Mucosa of descending colon (tissue), 3 donors: ENCODE measurements at places on chromosomes 4 and X.

DNA sequence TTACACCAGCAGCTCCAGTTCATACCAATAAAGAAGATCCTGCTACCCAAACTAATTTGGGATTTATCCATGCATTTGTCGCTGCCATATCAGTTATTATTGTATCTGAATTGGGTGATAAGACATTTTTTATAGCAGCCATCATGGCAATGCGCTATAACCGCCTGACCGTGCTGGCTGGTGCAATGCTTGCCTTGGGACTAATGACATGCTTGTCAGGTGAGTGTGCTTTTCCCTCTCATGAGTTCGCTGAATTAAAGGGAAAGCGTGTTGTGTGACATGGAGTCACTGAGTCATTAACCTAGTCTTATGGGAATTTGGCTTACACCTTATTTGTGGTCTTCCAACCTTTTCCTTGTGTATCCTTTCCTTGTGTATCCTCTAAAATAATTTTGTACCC lies 15.9 kb downstream of the TMEM165 start:
- no peak for DNase-seq

DNA sequence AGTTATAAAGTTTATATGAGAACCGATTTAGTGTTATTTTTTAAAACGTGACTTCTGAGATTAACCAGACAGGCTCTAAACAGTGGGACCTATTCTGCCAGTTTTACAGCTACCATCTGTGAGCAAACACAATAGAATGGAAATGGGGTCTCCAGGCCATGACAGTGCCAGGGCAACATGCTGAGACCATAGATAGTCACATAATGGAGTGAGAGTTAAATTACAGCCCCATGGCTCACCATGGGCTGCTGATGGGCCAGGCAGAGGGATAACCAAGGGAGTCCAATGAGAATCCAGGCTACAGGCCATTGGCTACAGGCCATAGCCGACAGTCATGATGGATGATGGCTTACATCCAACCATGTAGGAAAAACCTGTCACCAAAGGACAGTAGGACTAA lies 183.5 kb upstream of the NDP start:
- DNase-seq: no peak

DNA sequence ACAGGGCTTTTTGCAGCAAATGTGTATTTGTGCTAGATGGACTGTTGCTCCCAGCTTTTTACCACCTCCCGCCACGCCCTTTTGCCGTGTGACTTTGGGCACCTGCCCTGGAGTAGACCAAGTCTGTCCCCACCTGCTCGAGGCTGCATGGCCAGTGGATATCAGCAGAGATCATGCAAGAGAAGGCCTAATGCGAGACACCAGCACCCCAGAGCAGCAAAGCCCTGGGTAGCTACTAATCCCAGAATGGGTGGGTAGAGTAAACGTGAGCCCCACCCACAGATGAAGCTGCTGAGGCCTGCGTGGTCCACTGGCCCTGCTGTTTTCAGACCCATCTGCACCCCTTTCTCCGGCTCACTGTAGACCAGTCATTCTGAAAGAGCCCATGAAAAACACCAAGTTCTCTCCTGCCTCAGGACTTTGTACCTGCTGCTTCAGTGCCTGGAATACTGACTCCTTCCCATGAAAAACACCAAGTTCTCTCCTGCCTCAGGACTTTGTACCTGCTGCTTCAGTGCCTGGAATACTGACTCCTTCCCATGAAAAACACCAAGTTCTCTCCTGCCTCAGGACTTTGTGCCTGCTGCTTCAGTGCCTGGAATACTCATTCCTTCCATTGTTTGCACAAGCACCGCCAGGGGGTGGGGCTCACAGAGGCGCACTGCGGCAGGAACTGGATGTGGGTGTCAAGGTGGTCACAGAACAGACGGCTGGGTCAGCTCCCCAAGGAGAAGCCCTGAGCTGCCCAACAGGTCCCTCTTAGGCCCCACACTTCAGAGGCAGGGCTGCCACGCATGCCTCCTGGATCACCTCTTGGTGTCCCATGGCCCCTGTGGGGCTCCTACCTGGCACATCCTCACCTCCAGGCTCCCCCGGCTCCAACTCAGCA lies 5.1 kb upstream of the TNIP2 start:
- DNase-seq: peak; percentile 87

DNA sequence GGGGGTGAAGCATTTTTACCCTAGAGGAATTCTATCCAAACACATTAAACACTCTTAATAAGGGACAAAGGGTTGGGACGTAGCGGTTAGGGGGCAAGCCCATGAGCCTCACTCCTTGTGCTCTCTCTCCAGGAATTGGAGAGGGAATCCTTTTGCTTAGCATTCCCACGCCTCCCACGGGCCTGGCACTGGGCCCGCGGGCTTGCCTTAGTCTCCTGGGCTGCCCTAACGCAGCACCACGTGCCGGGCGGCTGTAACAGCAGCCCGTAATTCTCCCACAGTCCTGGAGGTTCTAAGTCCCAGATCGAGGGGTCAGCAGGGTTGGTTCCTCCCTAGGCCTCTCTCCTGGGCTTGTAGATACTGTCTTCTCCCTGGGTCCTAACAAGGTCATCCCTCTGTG lies 67.5 kb downstream of the TBL1X start:
- DNase-seq: no peak

GRCh38 chrX:140163371-140164159 lies 198.2 kb upstream of the CXorf66 start:
- DNase-seq: no peak

DNA sequence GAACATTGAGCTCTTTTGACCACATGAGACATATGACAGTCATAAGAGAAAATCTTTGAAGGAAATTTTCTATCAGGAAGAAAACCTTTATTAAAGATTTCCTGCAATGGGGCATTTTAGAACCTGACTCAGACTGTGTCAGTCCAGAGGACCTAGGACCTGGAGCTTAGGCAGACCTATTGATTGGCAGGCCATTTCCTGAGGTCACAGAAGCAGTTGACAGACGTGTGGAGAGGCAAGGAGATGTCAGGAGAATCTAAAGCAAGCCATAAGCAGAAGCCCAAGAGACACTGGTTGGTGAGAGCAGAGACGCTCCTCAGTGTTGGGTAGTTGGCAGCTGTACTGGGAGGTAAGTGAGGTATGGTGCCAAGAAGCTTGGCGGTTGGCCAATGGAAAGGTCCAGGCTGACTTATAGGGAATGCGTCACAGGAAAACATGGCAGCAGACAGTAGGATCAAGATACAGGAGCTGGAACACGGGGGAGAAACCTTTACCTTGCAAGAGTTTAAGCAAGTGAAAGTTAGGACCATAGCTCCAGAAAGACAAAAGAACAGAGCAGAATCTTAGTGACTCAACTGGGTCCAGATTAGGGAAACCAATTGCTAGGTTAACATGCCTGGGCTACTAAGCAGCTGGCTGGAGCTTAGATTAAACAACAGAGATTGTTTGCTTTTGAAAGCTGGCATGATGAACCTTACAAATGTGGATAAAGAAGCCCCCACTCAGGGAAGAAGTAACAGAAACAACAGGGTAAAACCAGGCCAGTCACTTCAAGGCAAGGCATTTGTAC lies 18.6 kb downstream of the PALLD start:
- no peak for DNase-seq

DNA sequence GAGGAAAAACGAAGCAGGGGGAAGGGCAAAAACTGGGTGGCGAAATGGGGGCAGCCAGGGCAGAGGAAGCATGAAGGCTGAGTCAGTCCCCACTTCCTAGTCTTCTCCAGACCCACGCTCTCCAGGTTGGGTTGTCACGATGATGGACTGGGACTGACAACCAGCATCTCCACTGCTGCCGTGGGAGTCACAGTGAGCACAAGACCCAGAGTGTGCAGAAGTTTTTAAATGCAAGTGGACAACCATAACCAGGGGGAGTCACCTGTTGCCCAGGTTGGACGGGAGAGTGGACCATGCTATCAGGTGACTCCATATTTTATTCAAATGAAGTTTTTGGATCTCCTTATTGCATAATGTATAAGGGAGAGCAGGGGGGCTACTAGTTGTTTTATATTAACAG lies 511.4 kb upstream of the ZFP42 start:
- DNase-seq: no peak

- DNase-seq: no peak
These were observed 62.9 kb downstream of the ELOVL6 start for GRCh38 chr4:110135523-110135922.

DNA sequence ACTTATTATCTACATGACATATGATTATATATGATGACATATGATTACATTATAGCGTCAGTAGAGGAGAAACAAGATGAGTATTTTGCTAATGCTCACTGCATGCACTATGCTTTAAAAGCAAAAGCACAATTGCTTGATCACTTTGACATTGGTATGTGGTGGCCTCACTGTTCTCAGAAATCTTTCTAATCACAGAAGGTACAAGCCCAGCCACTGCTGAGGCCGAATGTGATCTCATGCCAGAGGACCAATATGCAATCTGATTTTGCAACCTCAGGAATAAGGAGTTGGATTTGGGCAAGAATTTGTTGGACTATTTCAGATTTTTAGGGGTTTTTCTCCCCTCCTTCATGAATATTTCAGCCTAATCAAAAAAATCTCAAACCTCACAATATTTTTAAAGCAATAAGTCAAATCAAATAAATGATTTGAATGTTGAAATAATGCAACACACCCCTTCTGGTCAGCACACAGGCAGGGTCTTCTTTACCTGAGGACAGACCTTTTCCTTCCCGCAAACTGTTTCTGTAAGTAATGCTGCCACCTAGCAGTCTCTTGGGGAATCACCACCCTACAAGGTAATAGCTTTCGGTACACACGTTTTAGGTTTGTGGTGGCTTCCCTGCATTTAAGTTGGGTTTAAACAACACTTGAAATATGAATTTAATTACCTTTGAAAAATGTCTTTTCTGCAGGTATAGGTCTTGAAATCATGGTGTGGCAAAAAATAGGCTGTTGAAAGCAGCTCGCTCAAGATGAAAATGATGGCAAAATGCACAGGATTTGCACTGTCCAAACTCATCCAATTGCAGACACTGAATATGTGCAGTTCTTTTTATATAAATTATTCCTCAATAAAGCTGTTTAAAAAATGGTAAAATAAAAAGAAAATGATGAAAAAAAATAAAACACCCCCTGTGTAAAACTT lies 4.8 kb upstream of the CXCL13 start:
- no peak for DNase-seq

DNA sequence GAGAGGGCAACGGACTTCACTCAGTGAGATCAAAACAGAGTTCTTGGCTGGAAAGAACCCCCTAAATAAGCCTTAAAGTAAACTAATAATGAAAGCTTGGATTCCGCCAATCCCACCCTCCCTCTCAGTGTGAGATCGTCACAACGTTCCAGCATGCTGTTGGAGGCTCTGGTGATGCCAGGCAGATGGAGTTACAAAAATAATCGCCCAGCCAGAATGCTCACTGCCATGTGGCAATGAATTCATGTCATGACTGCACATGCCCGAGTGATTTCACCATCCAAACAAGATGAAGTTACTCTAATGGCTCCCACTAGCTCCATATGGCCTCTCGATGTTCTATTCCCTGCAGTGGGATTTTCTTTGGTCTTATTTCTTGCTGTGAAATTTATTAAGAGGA lies 248.0 kb downstream of the SPATA18 start:
- DNase-seq: no peak

DNA sequence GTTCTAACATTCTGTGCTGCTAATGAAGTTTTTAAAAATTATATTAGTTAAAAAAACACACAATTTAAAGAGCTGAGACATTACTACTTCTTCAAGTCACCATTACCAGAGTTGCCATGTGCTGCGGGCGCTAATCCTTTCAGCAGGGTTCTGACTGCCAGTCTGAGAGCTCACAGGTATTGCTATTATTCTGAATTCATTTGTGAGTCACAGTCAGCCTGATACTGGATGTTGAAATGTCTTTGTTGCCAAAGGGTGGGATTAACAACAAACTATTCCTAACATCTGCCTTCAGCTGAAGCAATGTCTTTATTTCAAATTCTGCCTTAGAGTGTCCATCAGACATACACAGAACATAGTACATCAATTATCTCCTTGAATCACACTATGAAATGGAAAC lies 197.1 kb upstream of the FGF13 start:
- DNase-seq: no peak

GRCh38 chr4:7041801-7042502 lies 1.2 kb upstream of the TADA2B start:
- DNase-seq: peak; percentile 50

DNA sequence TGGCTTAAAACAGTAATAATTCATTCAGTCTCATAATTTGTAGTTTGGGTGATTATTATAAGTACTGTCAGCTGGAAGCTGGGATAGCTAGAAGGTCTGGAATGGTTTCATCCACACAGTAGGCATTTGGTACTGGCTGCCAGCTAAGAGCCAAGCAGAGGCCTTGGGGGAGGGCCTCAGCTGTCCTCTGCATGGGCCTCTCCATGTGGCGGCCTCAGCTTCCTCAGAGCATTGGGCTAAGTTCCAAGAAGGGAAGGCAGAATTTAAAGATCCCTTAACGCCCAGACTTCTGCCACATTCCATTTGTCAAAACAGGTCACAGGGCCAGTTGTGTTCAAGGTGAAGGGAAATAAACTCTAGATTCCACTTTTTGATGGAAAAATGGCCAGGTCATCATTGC lies 93.3 kb downstream of the NEUROG2 start:
- no peak for DNase-seq

GRCh38 chrX:133497356-133497755 lies 82.1 kb upstream of the GPC4 start:
- no peak for DNase-seq

DNA sequence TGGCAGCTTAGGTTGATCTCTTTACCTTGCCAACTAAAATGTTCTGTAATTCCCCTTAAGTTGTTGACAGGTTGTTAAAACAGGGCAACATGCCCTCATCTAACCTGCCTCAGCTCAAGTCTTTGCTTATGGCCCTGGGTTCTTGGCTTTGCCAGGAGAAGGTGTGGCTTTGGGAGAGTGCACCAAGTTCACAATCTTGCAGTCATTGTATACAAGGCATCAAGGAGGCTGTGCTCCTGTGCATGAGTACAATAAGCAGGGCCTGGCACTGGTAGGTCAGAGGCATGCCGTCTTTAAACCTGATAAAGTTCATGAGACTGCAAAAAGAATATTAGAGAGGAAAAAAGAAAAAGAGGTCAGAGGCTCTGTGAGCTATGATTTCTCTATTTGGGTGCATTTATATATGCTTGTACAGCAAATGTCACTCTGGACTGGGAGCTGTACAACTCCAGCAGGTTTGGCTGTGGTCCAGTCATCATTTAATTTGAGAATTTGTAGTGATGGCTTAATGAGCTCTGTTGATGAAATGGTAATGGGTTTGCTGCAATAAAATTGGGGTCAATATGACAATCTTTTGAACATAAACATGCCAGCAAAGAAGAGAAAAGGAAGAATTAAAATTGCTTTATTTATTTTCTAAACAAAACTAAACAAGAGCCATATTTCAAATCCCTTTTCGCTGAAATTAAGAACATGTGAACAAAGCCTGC lies 30.3 kb downstream of the AREG start:
- peak; percentile 69 for DNase-seq
